ENCODE measurements at places on chromosomes 5 and 9. TPM values are rescaled to one million over a fixed set of nuclear protein-coding genes. Genes with fewer than 3 reads are reported as not detected.

Gene ADAMTS6
- 1.7 TPM for total RNA-seq

Gene SLC1A1
- total RNA-seq, result 0.05 TPM

Gene ROPN1L
- total RNA-seq, result 7.5 TPM

Gene CCDC183
- total RNA-seq, result 1.4 TPM

Gene SPINK6
- total RNA-seq, result not detected

Gene HAVCR1
- 3.6 TPM for total RNA-seq

Gene TSSK1B
- total RNA-seq, result not detected

Gene INSL6
- total RNA-seq, result not detected

Gene CDH6
- total RNA-seq, result not detected

Gene OTP
- not detected for total RNA-seq

Gene PCA3
- total RNA-seq, result not detected

Gene OBP2B
- total RNA-seq, result not detected

Gene TEK
- not detected for total RNA-seq

Gene PHAX
- total RNA-seq, result 31.5 TPM

Gene FRMD3
- 0.30 TPM for total RNA-seq

Gene SV2C
- 0.28 TPM for total RNA-seq

Gene KIAA1191
- total RNA-seq, result 54.5 TPM

Gene DRD1
- total RNA-seq, result not detected

Gene PCSK1
- total RNA-seq, result not detected

Gene ZNF169
- total RNA-seq, result 7.2 TPM

Gene NR4A3
- 3.2 TPM for total RNA-seq

Gene COL23A1
- 0.10 TPM for total RNA-seq

Gene ELAVL2
- total RNA-seq, result not detected

Gene C9orf40
- total RNA-seq, result 22.2 TPM

Gene ARID3C
- total RNA-seq, result 0.18 TPM

Gene CA9
- total RNA-seq, result 1.2 TPM

Gene AQP7
- 0.40 TPM for total RNA-seq

Gene NUTM2G
- not detected for total RNA-seq

Gene NIPAL4
- 0.10 TPM for total RNA-seq

Gene SLC46A2
- not detected for total RNA-seq

Data from activated CD4-positive, alpha-beta memory T cell treated with anti-CD3 and anti-CD28 coated beads, Interleukin-2, amount 10 ng/mL, durations not matched to agents 7 days and 5 days (primary cell).